Cardiac atrium fibroblast (primary cell): ENCODE measurements at places on chromosomes 3 and 15. TPM values are rescaled to one million over a fixed set of nuclear protein-coding genes. Genes with fewer than 3 reads are reported as not detected.

The SQOR gene
- 30.3 and 47.7 TPM in 2 replicates for total RNA-seq

The SH2D7 gene
- not detected in 2 replicates for total RNA-seq

The SKIL gene
- 17.3 and 20.2 TPM in 2 replicates for total RNA-seq

The OSTN gene
- not detected in 2 replicates for total RNA-seq

The STXBP5L gene
- 0.16 TPM in 1 of 2 replicates, not detected in the other for total RNA-seq

The LYSMD2 gene
- 6.5 and 14.1 TPM in 2 replicates for total RNA-seq

The MAGEL2 gene
- 0.36 TPM in 1 of 2 replicates, not detected in the other for total RNA-seq

The BFSP2 gene
- not detected in 2 replicates for total RNA-seq

The GABRB3 gene
- 0.16 TPM in 1 of 2 replicates, not detected in the other for total RNA-seq

The ADCY5 gene
- 0.18 and 0.65 TPM in 2 replicates for total RNA-seq

The INTS14 gene
- 22.4 and 28.7 TPM in 2 replicates for total RNA-seq

The DGKG gene
- 0.16 and 0.72 TPM in 2 replicates for total RNA-seq

The PRRT3 gene
- 2.8 and 3.8 TPM in 2 replicates for total RNA-seq

The CLDN18 gene
- total RNA-seq = not detected in 2 replicates

The TTLL13 gene
- total RNA-seq = not detected in 2 replicates

The GPR149 gene
- not detected in 2 replicates for total RNA-seq

The SPATA12 gene
- total RNA-seq = not detected in 2 replicates

The CX3CR1 gene
- not detected in 2 replicates for total RNA-seq

The TYRO3 gene
- 8.8 and 15.7 TPM in 2 replicates for total RNA-seq

The ATP13A4 gene
- not detected in 2 replicates for total RNA-seq

The EPHA6 gene
- not detected in 2 replicates for total RNA-seq

The ANKRD63 gene
- total RNA-seq = not detected in 2 replicates

The TNNC1 gene
- total RNA-seq = not detected in 2 replicates

The FBXO40 gene
- total RNA-seq = not detected in 2 replicates

The ILDR1 gene
- not detected in 2 replicates for total RNA-seq

The SPINK8 gene
- not detected in 2 replicates for total RNA-seq

The SCAANT1 gene
- not detected in 2 replicates for total RNA-seq

The MCTP2 gene
- 0.16 TPM in 1 of 2 replicates, not detected in the other for total RNA-seq

The MANF gene
- total RNA-seq = 76.4 and 122 TPM in 2 replicates

The SOX14 gene
- total RNA-seq = not detected in 2 replicates

The HYKK gene
- 1.6 and 1.8 TPM in 2 replicates for total RNA-seq

The SEMA7A gene
- total RNA-seq = 1.6 and 3.2 TPM in 2 replicates

The CCDC54 gene
- total RNA-seq = not detected in 2 replicates

The GADL1 gene
- total RNA-seq = not detected in 2 replicates

The C15orf61 gene
- 0.54 and 1.6 TPM in 2 replicates for total RNA-seq

The CFAP92 gene
- not detected in 2 replicates for total RNA-seq

The SLC28A1 gene
- total RNA-seq = not detected in 2 replicates

The PARP14 gene
- 18.5 and 29.8 TPM in 2 replicates for total RNA-seq

The ITIH1 gene
- not detected in 2 replicates for total RNA-seq
